ENCODE measurements at places on chromosomes 7 and 10.
A peak's percentile ranks its signal among the peaks of the same experiment; 100 is the strongest.

DNA sequence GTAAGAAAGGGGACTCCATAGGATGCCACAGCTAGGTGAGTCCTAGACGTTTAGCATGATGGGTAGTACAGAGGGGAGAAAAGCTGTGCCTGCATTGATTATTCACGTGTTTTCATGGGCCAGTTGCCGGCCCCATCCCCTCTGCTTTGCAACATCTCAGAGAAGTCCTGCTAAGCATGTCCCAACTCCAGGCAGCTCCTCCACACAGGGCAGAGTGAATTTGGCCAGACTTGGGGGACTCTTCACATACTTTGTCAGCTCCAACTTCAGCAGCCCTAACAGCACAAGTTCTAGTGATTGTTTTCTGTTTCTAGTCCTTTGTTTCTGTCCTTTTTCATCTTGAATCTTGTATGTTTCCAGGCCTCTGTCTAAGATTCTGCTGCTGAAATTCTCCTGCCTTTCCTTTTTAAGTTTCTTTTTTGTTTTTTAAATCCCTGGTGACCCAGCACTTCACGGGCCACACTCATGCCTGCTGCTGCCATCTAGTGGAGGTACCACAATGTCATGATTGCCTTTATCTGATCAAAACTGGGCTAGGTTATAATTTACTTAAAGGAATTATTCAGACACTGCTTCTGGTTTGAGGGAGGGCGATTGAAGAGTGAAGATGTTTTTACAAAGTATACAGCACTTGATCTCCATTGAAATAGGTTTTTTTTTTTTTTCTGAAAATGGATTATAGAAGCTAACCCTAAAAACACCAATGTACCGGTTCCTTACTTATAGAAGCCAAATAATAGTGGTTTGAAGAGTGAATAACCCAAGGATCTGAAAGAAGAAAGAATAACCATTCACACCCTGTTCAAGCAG lies 276.9 kb downstream of the CSTF2T start:
- no peak for DNase-seq

DNA sequence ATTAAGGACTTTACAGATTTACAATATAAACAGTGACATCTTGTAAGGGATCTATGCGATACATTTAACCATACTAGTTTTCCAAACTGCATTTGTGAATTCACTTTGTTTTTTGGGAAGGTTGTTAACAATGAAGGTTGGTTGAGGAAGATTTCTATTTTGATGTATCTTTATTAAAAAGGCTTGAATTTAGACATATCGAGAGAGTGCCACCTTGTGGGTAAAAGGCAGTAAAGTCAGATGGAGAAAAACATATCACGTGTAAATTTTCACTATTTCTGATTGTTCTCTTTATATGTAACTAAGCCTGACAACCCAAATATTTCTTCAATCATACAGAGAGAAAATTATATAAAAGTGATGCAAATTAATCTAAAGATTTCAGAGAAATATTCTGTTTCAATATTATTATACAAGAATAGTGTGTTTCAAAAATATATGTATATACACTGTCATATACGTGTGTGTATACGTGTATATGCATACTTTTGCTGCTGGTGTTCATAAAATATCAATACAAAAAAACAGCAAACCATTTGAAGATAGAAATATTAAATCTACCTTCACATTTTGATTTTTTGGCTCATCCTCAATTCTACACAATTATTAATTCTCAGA lies 988.6 kb downstream of the SORCS1 start:
- DNase-seq = no peak

DNA sequence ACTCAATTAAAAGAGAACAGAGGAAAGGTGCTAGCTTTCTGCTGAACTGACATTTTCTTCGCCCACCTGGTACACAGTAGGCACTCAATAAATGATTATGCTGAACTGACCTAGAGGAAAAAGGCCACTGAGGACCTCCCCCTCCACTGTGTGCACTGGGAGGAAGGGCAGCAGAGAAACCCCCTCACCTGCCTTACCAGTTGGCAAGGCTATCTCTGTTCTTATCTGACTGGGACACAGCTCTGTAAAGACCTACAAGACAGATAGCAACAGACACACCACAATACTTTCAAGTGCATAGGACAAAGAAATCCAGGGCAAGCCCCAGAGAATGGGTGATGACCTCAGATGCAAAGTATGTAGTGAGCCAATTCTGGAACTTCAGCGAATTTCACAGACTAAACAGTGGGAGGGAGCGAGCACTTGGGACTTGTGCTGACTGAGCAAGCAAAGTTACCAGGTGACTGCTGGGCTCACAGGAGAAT lies 30.4 kb downstream of the PDLIM1 start:
- DNase-seq = no peak

GRCh38 chr7:27737616-27738015 lies 2.3 kb upstream of the TAX1BP1 start:
- no peak for DNase-seq

DNA sequence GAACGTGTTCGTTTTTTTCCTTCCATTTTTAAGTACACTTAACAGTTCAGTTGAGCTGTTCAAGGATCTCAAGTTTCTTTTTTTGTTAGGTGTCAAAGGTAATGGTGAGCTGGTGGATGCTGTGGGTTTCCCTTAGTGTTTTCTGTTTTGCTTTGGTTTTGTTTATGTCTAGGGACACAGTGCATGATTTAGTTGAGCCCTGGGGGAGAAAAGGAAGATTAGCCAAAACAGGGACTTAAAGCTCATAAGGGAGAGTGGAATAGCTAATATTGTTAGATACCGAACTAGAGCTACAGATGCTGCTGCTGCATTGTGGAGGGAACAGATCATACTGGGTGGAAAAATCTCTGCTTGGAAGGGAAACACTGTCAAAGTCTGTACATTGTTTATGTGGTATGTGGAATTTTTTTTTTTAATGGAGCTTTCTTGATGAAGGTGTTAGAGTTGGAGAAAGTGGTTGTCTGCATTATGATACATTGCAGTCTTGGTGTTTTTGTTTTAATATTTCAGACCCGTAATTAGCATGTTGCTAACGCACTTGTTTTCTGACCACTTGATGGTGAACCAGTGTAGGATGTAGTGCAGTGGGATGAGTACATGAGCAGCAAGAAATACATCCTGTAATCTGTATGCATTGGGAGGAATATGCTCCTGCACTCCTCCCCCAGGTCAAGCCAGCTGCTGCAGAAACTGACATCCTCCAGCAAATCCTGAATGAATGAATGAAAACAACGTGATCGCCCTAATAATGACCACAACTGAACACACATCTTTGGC lies 2.1 kb downstream of the GLCCI1 start:
- DNase-seq = no peak

GRCh38 chr10:11235771-11236170 lies 218.1 kb downstream of the CELF2 start:
- no peak for DNase-seq

GRCh38 chr10:71359364-71360046 lies 37.2 kb upstream of the CDH23 start:
- DNase-seq = no peak

GRCh38 chr7:30026229-30027064 lies at the start of gene FKBP14:
FKBP14 (minus strand) TSS chr7:30026702; CDS start chr7:30026508, 194 bp downstream.
- peak; percentile 88 for DNase-seq

DNA sequence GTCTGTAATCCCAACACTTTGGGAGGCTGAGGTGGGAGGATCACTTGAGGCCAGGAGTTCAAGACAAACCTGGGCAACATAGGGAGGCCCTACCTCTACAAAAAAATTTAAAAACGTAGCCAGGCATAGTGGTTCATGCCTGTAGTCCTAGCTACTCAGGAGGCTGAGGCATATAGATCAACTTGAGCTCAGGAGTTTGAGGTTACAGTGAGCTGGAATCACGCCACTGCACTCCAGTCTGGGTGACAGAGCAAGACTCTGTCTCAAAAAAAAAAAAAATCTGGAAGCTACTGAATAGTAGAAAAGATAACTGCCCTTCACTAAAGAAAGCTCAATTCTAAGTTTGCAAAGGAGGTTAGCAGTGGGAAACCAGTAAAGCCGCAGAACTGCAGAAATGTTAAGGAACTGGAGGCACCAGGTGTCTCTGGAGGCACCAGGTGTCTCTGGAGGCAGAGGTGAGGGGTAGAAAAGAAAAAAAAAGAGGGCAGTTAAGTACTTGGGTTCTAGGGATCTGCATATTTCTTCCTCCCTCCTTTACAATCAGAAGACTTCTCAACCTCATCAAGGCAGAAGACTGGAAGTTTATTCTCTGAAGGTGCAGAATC lies 56.5 kb downstream of the RNLS start:
- DNase-seq = no peak

GRCh38 chr10:132044803-132045202 lies 20.9 kb upstream of the JAKMIP3 start:
- DNase-seq = no peak

DNA sequence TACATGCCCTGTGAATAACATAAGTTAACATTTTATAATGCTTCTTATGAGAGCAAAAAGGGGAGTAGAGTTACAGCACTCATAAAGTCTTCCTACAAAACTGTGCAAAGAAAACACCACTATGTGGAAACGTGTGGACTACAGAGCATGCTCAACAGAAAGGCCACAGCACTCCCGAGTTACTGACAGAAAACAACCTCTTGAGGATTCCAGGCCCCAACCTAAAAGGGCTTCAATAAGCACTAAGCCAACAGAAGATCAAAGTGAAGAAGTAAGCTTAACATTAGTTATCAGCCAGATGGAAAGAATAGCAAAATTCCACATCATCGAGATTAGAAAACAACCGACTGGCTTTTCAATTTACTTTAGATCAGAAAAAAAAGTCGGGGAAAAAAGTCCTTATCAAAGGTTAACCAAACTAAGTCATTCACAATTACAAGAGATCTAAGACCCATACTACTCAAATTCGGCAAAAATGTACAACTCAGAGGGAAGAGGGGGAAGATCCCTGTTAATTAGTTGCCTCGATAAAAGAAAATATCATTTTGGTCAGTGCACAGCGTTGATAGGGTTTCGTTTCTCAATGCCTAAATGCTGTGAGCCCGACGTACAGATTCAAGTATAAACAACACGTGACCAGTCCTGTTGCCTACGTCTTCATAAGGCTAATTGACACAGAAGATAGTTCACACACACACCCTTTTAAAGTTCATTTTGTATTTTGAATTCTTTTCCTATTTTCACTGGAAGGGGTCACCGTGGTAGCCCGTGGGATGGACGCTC lies 1.4 kb downstream of the KBTBD2 start:
- DNase-seq = no peak

GRCh38 chr7:40899636-40900507 lies 765.1 kb downstream of the SUGCT start:
- DNase-seq = no peak

DNA sequence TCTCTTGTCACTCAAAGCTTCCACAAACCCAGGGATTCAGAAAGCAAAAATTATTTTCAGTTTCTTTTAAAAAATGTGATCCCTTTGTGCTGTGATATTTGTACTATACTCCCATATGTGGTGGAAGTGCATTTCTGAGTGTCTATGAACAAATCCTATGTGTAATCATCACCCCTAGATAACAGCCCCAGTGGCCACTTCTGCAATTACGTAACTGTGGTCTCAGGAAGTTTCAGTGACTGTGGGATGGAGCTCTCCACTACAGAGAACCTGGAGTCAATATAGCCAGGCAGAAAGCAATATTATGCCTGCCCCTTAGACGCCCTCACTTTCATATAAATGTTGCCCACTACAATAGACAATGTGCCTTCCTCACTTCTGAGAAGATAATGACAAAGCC lies 1101.7 kb upstream of the GHITM start:
- no peak for DNase-seq

DNA sequence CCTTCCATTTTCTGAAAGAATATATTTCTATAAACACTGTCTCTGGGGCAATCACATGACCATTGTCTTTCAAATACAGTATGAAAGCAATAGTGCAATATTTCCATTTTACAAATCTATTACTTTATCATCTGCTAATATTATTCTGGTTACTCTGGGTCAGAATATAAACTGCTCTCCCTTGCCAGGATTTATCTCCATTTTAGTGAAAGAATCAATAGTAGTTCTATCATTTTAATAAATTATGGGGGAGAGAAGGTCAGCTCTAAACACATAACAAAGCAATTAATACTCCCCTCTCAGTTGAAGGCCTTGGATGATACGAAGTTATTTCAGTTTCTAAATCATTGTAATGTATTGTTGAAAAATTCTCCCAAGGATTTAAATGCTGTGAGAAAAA lies 608.3 kb downstream of the MAGI2 start:
- DNase-seq = no peak

GRCh38 chr10:47413531-47414226 lies 29.6 kb upstream of the ZNF488 start:
- DNase-seq = no peak

DNA sequence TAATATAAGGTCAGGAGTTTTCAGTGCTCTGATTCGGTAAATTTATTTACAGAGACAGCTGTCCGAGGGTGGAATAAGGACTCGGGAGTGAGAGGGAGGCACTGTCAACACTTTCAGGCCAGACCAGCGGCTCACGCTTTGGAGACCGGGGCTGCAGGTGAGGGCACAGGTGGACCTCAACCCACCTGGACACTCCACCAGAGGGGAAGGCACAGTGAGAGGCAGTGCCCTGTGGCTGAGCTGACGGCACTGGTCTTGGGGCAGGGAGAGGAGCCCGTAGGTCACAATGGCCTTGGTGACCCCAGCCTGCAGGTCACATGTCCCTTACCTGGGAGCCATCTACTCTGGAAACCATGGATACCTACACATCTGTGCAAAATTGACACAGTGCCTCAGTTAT lies 315.1 kb downstream of the ADARB2 start:
- no peak for DNase-seq

DNA sequence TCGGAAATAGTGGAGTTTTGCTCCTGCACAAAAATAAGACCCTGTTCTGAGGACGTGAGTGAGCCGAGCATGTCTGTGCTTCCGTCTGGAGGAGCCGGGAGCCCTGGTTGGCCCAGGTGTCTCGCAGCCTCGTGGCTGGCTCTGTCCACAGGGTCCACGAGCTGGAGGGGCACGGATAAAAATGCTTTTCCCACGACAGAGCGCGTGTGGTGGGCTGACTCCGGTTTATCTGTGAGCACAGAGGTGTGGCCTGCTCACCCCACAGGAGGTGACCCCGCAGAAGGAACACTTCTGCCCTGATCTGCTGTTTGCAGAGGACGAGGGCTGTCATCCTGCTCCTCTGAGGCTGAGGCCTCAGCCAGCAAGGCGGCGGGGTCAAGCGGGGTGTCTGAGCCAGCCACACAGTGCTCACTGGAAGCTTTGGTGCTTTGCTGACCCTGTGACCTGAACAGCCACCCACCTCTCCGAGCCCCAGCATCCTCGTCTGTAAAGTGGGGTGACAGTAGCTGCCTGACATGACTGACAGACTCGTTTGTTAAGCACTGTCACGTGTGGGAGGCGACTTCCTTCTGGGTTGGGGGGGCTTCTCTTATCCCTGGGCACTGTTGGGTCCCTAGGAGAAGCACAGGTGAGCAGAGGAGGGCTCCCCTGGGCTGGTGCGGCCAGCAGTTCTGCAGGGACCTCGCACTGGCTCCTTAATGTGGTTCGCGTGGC lies 162.5 kb downstream of the DNAJB6 start:
- no peak for DNase-seq

- DNase-seq = no peak
These were observed 119.2 kb downstream of the KCNMA1 start for GRCh38 chr10:77518241-77518909.

DNA sequence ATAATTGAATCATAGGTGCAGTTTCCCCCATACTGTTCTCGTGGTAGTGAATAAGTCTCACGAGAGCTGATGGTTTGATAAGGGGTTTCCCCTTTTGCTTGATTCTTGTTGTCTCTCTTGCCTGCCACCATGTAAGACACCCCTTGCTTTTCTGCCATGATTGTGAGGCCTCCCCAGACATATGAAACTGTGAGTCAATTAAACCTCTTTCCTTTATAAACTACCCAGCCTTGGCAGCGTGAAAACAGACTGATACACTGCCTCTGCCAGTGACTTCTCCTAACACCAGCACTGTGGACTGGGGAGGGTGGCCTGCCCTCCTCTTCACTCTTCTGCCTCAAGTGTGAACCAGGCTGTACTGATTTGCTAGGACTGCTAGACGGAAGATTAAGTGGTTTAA lies 108.6 kb downstream of the RAB11FIP2 start:
- DNase-seq = no peak

All from NCI-H1417 treated with DMSO at 0.1 percent for 48 hours (cell line).